ENCODE measurements at places on chromosomes 4 and X.

DNA sequence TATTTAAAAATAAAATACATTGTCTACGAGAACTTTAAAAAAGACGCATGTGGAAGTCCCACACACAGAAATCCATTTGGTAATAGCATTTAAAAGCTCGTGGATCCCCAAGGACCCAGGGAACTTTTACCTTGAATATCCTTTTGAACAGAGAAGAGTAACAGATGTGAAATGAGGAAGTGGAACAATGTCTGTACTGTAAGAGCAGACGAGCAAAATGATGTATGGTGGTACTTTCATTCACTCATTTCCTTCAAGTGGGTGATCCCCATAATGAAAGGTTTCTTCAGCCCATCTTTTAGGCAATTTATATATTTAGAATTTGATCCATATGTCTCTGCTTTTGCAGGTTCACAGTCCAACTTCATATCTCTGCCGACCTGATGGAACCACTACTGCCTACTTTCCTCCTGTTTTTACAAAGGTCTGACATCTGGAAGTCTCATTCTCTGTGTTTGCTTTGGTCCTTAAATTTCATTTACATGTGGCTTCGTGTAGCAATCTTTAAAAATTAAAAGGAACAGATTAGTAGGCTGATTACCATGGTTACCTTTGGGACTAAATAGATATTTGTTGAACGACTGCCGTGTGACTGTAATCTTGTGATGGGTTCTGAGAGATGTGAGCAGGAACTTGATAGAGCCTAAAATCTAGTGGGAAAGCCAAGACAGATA, 188.4 kb downstream of the PALLD start:
- no peak for DNase-seq

DNA sequence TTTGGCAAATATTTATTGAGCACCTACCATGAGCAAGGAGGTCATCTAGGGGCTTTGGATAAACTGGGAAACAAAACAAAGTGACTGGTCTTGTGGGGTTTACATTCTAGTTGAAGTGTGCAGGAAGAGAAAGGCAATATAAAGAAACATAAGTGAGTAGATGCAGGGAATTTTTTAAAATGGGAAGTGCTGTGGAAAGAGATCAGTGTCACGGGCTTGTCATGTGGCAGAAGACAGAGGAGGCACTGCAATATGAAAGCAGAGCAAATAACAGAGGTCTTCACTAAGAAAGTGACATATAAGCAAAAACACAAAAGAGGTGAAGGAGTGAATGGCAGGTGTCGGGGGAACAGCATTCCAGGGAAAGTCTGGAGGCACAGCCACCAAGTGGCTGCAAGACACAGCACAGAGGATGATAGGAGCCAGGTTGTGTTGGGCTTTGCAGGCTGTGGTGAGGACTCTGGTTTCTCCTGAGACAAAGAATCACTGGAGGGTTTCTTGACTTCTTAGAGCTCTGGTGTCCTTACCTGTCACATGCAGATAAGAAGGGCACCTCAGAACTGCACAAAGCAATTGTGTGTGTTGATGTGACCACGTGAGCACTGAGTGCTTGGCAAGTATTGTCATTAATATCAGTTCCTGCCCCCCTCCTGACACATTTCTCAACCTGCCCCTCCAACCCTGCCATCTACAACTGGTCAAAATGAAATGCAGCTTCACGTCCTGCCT, 143.5 kb downstream of the TSPAN5 start:
- no peak for DNase-seq

DNA sequence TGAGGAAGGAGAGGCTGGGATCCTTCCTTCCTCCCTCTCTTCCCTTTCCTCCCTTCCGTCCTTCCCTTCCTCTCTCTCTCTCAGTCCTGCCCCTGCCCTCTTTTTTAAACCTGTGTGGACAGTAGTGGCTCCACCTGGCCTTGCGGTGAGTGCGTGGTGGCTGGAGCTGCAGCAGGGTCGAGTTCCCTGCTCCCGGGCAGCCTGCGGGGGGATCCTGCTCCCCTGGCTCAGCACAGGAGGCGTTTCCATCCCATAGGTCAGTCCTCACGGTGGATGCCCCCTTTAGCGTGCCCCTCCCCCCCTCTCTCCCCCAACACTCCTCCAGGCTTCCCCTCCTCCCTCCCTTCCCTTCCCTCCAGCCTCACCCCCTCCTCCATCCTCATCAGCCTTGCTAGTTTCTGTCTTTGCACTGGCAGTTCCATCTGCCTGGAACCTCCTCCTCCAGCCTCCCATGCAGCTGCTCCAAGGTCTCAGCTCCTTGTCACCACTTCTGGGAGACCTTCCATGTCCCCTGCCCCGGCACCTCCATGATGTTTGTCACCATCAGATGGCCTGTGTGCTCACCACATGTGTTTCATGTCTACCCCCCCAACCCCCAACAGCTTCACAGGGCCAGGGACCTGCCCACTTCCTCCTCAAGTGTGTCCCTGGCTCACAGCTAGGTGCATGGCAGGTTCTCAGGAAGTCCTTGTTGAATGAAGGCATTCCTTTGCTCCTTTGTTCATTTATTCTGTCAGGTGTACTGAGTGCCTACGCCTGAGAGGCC, 68.4 kb downstream of the PSAPL1 start:
- DNase-seq, result no peak

GRCh38 chr4:6693231-6694176, at the start of gene S100P:
TSS of gene S100P (plus strand) at chr4:6693878. CDS start at chr4:6693933, 55 bp downstream.
- DNase-seq, result no peak

DNA sequence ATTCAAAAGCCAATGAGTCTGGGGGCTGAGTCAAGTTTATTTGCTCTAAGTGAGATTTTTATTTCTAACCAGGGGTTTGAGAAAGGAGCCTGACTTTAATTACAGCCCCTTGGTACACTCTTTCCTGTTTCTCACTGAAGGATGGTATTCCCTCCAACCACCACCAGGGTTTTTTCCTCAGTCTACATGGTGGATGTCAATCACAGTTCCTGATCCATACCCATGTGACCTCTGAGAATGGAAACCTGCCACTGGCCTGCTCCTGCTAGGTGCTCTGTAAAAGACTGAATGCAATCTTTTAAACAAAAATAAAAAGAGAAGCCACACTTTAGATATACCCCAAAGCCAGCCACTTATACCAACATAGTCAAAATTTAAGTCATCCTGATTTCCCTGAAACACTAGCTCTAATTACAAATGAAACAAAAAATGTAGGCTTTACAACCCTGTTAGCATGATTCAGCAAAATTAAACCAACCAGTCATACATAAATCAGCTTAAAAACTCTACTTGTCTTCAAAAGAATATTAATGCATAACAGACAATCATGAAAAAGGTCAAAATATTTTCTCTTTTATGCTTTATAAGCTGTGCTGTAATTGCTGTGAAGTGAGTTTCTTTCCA, 112.1 kb upstream of the NWD2 start:
- DNase-seq, result peak; percentile 2

- DNase-seq, result no peak
Observed at GRCh38 chr4:18033111-18034085, 11.8 kb upstream of the LCORL start.

- no peak for DNase-seq
Observed at GRCh38 chr4:172705565-172705964, 463.0 kb upstream of the GALNT7 start.

GRCh38 chr4:156374894-156375293, 421.2 kb upstream of the CTSO start:
- DNase-seq, result no peak

GRCh38 chr4:87840149-87840548, 7.4 kb downstream of the MEPE start:
- DNase-seq, result no peak

- DNase-seq, result no peak
Observed at GRCh38 chr4:183173580-183174526, 74.8 kb downstream of the WWC2 start.

GRCh38 chr4:24741910-24742309, 53.5 kb upstream of the SOD3 start:
- DNase-seq, result no peak

GRCh38 chr4:16588651-16589050, 309.8 kb downstream of the LDB2 start:
- DNase-seq, result no peak
